ENCODE measurements at places on chromosomes 7 and 10.

GRCh38 chr10:90732581-90732980, 125.3 kb downstream of the HTR7 start:
- no peak for DNase-seq

DNA sequence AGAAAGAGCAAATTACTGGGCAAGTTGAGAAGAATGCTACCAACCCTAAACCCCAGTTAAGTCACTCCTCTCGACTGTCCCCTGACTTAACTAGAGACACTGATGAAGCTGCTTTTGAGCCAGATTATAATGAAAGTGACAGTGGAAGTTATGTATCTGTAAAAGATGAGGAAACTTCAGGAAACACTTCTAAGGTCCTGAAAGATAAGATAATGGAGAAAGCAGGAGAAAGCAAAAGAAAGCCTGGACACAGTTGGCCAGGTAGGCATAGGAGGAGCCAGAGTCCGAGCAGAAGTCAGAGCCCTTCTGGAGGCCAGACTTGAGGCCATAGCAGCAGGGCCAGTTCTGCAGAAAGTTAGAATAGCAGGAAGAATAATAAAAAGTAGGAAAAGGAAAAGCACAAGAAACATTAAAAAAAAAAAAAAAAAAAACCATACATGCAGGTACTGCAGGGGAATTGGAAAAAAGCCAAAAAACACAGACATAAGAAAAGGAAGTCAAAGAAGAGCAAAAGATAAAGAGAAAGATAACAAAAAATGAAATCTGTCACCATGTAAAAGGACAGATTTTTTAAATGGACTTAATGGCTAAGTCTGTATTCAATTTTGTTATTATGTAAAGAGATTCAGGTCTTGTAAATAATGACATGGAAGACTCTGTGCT, 101.0 kb upstream of the KCNMA1 start:
- DNase-seq, result no peak

DNA sequence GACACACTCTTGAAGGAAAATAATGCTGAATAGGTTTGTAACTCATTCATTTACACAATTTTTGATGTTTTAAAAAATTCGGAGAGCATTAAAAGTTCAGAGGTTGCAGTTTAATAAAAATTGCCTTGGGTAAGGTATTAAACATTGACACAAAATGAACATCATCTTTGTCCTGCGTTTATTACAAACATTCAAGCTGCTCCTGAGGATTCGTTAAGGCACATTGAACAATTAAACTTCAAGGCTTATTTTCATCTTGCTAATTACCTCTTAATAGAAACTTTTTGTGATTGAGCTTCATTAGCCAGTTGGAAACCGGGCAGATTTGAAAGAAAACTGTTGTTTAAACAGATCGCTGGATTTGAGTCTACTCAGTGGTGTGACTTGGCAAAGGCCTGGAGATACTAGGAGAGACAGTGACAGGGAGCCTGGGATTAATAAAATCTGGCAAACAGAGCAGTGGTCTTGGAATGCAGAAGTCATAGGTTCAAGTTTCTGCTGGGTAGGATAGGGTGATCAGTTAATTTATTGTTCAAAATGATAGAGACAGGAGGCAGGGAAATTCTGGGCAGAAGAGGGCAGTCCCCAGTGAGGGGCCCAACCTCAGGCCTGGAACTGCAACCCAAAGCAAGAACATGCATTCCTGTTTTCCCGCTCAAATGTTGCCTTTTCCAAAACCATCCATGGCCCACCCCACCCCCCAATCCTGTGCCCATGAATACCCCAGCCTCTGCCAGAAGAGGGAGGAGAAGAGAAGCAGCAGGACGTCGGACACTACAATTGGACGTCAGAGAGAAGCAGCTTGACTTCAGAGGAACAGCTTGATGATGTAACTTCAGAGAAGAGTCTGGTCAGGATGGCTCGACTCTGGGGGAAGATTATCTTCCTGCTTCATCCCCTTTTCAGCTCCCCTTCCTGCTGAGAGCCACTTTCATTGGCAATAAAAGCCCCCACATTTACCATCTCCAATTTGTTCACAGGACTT, 43.5 kb upstream of the SLC35G1 start:
- DNase-seq, result no peak

DNA sequence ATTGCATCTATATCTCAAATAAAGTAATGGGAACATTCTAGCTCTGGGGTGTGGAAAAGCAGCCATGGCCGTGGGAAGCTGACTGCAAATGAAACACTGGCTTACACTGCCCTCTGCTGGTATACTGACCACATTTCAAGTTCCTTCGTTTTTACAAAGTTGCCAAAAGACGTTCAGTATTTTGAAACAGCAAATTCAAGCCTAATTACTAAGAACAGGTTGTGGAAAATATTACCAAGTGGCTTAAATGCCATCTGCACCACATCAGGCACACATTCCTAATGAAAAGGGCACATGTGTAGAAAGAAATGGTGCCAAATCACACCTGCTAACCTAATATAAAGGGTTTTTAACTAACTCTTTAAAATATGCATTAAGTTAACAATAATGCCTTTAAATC, 83.9 kb downstream of the JAZF1 start:
- DNase-seq, result peak; percentile 78

- DNase-seq, result no peak
Observed at GRCh38 chr7:14286036-14286435, 296.6 kb upstream of the ETV1 start.

GRCh38 chr10:117926491-117926890, 120.2 kb downstream of the RAB11FIP2 start:
- no peak for DNase-seq

DNA sequence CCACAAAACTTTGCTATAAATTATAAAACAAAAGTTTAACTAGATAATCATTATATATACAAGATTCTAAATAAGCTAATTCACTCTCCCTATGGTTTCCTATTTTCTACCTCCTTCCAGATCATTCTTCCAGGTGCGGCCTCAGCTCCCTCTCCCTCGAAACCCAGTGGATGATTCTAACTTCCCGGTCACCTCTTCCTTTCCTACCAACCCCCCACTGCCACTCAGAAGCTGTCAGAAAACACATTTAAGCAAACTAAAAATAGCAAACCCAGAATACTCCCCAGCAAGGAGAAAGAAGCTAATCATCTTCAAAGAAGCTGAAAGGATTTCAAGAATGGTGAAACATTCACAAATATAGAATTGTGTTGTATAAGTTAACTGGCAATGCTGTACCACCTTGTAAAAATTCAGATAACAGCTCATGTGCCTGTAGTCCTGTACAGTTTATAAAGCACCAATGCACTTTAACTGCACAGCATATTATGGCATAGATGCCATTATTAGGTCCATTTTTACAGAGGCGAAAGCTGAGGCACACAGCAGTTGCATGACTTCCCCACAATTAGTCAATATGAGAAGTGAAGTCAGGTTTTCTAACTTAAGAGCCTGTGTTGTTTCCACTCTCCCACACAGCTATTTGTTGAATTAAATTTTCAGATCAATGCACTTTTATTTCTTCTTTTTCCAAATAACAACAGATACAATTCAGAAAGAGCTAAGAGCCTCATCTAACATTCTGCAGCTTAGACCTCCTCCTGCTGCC, 13.7 kb upstream of the DNTT start:
- no peak for DNase-seq

- no peak for DNase-seq
Observed at GRCh38 chr10:129946859-129947258, 17.2 kb downstream of the EBF3 start.

GRCh38 chr7:36951257-36951697, 227.0 kb upstream of the AOAH start:
- DNase-seq, result no peak

GRCh38 chr7:158278745-158279320, 308.8 kb downstream of the PTPRN2 start:
- no peak for DNase-seq

DNA sequence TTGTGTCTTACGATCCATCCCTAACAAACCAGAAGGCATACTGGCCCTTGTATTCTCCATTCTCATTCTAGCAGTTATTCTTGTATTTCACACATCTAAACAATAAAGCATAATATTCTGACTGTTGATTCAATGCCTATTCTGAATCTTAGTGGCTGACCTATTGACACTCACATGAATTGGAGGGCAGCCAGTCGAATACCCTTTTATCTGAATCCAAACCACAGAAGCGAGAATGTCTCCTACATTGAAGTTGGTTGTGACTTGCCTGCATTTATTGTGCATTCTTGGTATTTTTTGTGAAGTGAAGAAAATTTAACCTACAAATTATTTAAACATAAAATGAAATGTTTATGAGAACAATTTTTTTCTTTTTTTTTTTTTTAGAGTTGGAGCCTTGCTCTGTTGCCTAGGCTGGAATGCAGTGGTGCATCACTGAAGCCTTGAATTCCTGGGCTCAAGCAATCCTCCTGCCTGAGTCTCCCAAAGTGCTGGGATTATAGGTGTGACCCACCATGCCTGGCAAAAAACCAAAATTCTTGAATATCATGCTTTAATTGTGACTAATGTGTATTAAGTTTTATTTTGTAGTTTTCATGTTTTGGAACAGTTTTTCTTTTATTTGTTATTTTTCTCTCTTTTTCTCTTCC, 22.7 kb downstream of the EXOC4 start:
- no peak for DNase-seq

DNA sequence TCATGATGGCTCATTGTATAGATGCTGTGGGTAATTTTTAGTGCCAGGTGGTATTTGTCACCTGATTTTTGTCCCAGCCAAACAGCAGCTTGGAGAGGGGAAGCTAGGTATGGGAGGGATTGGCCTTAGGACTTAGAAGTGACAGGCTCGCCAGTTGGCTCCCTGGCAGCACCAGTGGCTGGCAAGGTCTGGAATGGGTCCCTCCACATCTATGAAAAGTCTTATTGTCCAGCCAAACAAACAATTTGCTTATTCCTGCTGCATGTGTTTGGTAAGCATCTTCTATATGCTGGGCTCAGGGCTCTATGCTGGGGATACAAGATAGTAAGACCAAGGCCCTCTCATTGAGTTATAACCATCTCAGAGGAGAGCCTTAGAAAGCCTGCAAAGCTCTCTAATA, 42.5 kb downstream of the SORCS3 start:
- DNase-seq, result no peak

DNA sequence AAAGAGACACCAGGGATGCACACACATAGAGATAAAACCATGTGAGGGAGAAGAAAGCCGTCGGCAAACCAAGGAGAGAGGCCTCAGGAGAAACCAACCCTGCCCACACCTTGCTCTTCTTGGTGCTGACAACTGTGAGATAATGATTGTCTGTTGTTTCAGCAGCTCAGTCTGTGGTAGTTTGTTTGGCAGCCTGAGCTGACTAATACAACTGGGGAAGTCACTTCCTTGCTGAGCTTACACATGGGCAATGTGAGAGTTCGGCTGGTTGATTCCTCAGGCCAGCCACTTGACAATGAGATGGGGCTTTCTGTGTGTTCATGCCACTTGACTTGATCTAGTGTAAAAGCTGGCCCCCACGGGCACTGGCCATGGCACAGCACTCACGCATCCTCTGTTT, 271.8 kb downstream of the ABCA13 start:
- no peak for DNase-seq

- DNase-seq, result no peak
Observed at GRCh38 chr10:128875030-128875744, 591.9 kb upstream of the MGMT start.

- DNase-seq, result no peak
Observed at GRCh38 chr7:128860158-128861073, 2.2 kb upstream of the ATP6V1F start.

- no peak for DNase-seq
Observed at GRCh38 chr7:139431459-139431858, 52.0 kb downstream of the KLRG2 start.

GRCh38 chr7:155358066-155358947, 60.6 kb downstream of the INSIG1 start:
- DNase-seq, result no peak

DNA sequence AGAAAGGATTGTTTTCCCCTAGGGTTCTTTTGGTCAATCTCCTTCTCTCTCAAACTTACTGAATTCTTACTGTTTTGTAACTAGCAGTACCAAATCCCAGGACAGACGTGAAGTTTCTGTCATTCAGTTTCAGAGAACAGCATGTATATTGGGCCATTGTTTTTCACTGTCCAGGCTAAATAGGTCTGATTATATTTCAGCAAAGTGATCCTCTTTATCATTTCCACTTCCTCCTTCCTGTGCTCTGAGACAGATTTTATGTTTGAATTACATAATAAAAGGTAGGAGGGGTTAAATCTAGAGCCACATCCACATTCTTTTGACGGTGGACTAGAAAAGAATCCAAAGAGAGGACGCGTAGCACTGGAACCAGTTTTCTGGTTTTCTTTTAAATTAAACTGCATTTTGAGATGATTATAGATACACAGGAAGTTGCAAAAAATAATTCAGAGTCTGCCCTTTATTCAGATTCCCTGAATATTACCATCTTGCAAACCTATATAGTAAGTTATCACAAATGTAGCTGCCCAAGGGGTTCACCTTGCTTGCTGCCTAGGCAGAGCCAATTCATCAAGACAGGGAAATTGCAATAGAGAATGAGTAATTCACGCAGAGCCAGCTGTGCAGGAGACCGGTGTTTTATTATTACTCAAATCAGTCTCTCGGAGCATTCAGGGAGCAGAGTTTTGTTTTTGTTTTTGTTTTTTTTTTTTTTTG, 40.1 kb downstream of the AKR1E2 start:
- no peak for DNase-seq

DNA sequence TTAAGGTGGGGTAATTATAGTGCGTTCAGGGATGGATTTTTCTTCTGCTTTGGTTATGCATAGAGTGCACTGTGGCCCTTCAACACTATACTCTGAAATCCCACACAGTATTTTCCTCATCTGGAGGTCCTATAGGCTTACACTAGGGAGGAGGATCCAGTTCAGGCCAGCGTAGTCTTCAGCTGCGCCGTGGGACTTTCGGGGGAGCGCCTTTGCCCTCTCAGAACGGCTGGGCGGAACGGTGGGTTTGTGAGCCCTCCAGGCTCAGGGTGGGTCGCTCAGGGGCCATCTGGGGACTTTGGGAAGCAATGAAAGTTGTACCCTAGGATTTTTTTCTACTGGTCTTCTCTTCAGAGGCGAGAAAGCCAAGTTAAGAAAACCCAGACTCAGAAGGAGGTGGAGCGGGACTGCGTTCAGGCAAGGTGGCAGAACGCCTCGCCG, 652 bp upstream of the VPS26A start:
- peak; percentile 78 for DNase-seq

- no peak for DNase-seq
Observed at GRCh38 chr10:122115874-122116273, 126.9 kb downstream of the TACC2 start.

DNA sequence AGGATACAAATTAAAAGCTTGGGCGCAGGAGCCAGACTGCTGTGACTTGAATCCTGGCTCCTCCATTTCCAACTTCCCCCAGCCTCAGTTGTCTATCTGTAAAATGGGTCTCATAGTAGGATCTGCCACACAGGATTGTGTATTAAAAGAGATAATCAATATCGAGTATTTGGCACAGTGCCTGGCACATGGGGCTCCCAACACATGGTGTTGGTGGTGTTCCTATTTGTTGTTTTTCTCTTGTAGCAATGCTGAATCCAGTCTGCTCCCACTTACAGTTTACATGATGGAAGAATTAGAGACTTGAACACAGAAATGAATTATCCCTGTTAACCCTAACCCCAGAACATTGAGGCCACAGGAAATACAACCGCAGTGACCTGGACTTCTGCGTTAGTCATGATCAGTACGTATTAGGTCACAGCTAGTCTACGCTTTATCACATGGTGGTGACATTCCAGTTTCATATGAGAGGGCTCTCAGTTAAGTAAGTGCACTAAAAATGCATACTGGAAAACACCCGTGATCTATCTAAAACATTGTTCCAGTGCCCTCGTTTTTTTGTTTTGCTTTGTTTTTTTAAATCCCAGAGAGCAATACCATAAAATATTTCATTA, 169.5 kb upstream of the KLF14 start:
- DNase-seq, result peak; percentile 30

- DNase-seq, result peak; percentile 78
Observed at GRCh38 chr10:122113161-122113944, 124.4 kb downstream of the TACC2 start.
